ENCODE measurements at places on chromosomes 5 and 9.

- no peak overlapping the region for H3K4me3 ChIP-seq
- DNase-seq: no peak
- no peak overlapping the region for H3K27ac ChIP-seq
- H3K36me3 ChIP-seq: no peaks in the 10 kb centered on the region
- H3K4me1 ChIP-seq: no peaks in the 10 kb centered on the region
Observed at GRCh38 chr9:82996941-82997340, 66.0 kb downstream of the RASEF start.

DNA sequence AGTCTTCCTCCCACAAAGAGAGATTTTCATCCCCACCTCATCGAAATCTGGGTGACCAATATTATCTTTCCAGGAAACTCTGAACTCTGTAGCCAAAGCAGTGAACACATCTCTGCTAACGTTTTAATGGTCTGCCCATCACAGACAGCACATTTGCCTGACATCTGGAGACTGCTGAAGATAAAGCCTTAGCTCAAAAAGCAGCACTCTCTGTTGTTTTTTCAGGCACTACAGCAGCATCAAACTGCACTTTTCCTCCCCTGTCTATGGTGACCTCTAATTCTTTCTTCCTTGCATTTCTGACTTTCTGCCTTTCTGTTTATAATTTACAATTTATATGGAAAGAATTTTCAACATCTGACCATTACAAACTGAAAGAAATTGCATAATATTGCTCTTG lies 66.8 kb downstream of the RAB3C start:
- DNase-seq: no peak
- H3K36me3 ChIP-seq: no peaks in the 10 kb centered on the region
- H3K4me3 ChIP-seq: no peak overlapping the region
- no peak overlapping the region for H3K27ac ChIP-seq
- peaks cover 32% of the 10 kb centered on the region for H3K27me3 ChIP-seq

DNA sequence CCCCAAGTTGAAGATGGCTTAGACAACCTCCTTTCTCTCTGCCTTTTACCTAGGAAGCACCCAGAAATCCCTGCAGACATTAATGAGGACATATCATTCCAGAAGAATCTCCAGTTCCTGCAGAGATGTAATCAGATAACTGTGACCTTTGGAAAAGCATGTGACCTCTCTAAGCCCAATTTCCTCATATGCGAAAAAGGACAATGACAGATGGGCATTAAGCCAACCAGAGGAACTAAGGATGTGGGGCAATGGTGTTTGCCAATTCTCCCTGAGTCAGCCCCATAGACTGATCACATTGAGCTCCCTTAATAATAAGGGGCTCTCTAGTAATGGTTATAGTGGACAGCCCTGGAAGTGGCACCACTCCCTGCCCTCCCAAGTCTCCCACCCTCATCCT lies 10.1 kb upstream of the FOXI1 start:
- H3K27ac ChIP-seq: no peak overlapping the region
- no peaks in the 10 kb centered on the region for H3K27me3 ChIP-seq
- H3K4me3 ChIP-seq: no peak overlapping the region
- DNase-seq: no peak
- H3K4me1 ChIP-seq: no peaks in the 10 kb centered on the region
- peaks cover 5% of the 10 kb centered on the region for H3K36me3 ChIP-seq

DNA sequence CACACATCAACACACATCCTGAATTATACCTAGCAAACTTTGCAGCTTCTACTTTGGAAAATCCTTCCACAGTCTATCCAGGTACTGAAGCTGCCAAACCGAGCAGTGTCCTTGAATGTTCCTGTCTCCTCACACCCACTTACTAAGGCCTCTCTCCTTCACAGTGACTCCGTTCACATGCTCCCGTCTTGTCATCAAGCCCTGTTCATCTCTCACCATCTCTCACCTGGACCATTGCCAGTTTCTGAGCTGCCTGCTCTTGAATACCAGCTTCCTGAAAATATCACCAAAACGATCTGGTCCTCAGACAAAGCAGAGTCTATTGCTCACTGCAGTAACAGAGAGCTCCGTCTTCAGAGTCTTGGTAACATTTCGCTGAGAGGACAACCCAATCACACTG lies 57.4 kb downstream of the GCNT1 start:
- no peak overlapping the region for H3K4me3 ChIP-seq
- DNase-seq: no peak
- H3K36me3 ChIP-seq: no peaks in the 10 kb centered on the region
- peaks cover 5% of the 10 kb centered on the region for H3K4me1 ChIP-seq
- no peak overlapping the region for H3K27ac ChIP-seq
